ENCODE measurements at places on chromosomes 16 and 17. TPM values are rescaled to one million over a fixed set of nuclear protein-coding genes. Genes with fewer than 3 reads are reported as not detected.

CLEC10A gene
- total RNA-seq: 1.3 TPM

FNDC8 gene
- not detected for total RNA-seq

DBNDD1 gene
- total RNA-seq: 24.9 TPM

SMG1 gene
- 142 TPM for total RNA-seq

SKA2 gene
- 4.1 TPM for total RNA-seq

TOP2A gene
- total RNA-seq: 0.26 TPM

DNA sequence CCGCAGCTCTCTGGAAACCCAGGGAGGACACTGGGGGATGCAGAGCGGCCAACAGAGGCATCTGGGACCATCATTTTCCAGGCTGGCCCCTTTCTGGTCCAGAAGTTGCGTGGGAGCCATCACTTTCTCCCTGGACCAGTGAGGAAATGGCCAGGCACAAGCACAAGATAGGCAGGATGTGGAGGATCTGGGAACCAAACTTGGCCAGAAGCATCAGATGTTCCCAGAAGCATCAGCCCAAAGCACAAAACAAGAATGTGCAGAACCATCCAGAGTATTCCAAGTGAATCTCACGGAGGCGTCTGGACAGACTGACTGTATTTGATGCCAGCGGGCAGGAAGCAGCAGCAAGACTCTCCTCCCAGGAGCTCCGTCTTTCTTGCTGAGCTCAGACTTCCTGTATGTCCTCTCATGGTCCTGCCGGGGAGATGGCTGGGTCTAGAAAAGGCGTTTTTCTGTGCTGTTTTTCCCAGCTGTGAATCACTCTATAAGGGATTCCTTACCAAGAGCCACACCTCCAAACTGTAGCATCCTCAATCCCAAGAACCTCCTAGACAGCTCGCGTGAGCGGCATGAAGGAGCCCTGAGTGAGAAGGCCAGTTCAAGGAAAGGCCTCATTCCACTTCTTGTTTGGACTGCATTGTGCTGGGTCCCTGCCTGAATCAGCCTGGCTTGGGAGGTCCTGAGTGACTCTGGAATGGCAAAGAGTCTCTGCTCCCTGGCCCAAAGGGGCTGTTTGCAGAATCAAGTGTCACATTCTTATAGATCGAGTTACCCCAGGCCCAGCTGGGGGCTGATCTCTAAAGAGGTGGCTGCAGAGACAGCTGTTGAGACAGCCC is 49.5 kb upstream of the MTSS2 start:
- peak overlapping the region; percentile 86 for H3K27ac ChIP-seq
- H3K27me3 ChIP-seq: no peaks in the 10 kb centered on the region
- no peak overlapping the region for H3K4me3 ChIP-seq

DNA sequence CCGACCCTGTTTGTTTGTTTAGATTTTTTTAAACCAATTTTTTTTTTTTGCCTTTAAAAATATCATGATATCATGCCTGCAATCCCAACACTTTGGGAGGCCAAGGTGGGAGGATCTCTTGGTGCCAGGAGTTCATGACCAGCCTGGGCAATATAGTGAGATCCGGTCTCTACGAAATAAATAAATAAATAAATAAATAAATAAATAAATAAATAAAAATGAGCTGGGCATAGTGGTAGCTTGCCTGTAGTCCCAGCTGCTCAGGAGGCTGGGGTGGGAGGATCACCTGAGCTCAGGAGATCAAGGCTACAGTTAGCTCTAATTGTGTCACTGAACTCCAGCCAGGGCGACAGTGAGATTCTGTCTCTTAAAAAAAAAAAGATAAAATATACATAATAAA is 8.1 kb upstream of the IGF2BP1 start:
- H3K27me3 ChIP-seq: peaks cover 78% of the 10 kb centered on the region
- H3K4me3 ChIP-seq: no peak overlapping the region
- H3K27ac ChIP-seq: no peak overlapping the region
- no peaks in the 10 kb centered on the region for H3K4me1 ChIP-seq
- H3K36me3 ChIP-seq: no peaks in the 10 kb centered on the region

- no peaks in the 10 kb centered on the region for H3K27me3 ChIP-seq
- H3K4me3 ChIP-seq: no peak overlapping the region
- peaks cover 23% of the 10 kb centered on the region for H3K36me3 ChIP-seq
- H3K4me1 ChIP-seq: no peaks in the 10 kb centered on the region
Measured at GRCh38 chr17:80270104-80270503, 9.5 kb downstream of the RNF213 start.

GRCh38 chr17:17836818-17837379 is at the start of gene SREBF1:
TSS of gene SREBF1 (minus strand) at chr17:17836986. CDS start at chr17:17836817, 169 bp downstream.
- no peak for DNase-seq
- H3K27me3 ChIP-seq: no peaks in the 10 kb centered on the region
- peak within 1 kb of the TSS; percentile 100 for H3K27ac ChIP-seq
- peak within 1 kb of the TSS; percentile 81 for H3K4me3 ChIP-seq

- no peaks in the 10 kb centered on the region for H3K36me3 ChIP-seq
- H3K4me3 ChIP-seq: no peak overlapping the region
- H3K4me1 ChIP-seq: peaks cover 4% of the 10 kb centered on the region
- peak; percentile 7 for DNase-seq
- H3K27ac ChIP-seq: no peak overlapping the region
Measured at GRCh38 chr17:48678141-48678971, 44.0 kb downstream of the PRAC1 start.

Data from gastrocnemius medialis (tissue), 4 donors.